ENCODE measurements at places on chromosomes 1 and 21.

DNA sequence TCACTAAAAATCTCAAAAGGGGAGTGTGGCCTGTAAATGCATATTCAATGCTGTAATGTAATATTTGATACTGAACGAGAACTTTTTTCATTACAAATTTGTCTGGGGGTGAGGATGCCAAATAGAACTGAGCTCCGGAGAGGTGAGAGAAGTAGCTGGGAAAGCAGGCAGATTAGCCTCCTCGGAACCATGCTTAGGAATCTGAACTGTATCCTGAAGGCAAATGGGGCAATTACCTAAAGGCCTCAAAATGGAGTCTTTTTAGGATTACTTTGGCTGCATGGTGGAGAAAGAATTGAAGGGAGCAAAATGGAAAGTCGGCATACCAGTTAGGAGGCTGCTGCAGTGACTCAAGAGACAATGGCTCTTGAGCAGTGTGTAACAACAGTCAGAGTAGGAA, 178.8 kb downstream of the CDC7 start:
- no peak for DNase-seq

- no peak for DNase-seq
Observed at GRCh38 chr1:231666220-231666936, 39.8 kb downstream of the DISC1 start.

DNA sequence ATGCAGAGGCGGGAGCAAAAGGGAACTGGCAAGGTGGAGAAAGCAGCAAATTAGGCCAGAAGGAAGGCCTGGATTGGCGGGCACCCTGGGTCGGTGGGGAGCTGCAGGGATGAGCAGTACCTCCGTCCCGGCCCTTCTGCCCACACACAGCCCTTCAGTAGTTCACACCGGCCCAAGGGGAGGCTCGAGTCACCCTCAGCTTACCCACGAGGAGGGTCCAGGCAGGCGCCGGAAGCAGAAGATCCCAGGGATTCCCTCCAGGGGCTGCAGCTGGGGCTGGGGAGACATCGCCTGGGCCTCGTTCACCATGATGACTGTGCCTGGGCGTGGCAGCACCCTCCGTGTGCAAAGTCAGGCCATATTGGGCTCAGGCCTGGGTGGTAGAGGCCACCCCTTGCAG, 190.0 kb downstream of the PRDM16 start:
- DNase-seq, result no peak

DNA sequence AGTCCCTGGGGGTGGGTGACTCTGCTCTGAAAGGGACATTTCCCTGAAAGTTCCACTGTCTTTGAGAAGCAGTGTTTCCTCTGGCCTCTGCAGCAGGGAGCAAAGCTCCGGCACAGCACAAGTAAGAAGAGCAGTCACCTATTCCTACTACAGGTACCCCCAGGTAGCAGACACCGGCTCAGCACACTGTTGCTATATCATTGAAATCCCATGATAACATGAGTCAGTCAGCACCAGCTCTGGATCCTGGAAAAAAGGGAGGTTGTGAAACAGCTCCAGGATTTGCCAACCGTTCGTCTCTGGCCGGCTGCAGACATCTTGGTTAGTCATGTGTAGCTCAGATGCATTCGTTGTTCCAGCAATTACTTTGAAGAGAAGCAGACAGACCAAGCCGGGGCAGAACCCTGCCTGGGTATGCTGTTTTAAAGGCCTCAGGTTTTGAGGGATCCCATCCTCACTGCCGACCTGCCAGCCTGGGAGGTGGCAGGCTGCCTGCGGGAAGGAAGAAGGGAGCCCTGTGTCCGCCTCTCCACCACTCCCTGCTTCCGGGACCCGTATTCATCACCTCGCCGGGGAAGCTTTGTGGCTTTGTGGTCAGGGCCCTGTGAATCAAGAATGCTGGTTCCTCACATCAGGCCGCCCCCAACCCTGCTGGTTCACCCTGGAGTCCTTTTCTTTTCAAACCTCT, 139.2 kb downstream of the CLIC6 start:
- DNase-seq, result no peak

DNA sequence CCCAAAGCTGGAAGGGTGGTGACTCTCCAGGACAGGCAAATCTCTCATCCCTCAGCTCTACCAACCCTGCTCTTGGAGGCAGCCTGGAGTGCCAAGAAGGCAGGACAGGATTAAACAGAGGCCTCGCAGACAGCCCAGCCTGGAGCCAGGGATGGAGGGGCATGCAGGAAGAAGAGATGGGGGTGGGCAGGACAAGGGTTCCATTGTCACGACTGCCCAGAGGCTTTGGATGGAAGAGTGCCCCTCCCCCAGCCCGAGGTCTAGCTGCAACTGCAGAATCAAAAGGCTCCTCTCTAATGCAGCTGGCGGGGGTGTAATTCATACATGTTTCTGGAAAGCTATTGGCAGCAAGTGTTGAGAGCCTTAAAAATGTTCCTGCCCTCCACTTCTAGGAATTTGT, 8.8 kb downstream of the RAB7B start:
- DNase-seq, result no peak

- DNase-seq, result no peak
Observed at GRCh38 chr1:25795946-25796810, 3.8 kb upstream of the SELENON start.

DNA sequence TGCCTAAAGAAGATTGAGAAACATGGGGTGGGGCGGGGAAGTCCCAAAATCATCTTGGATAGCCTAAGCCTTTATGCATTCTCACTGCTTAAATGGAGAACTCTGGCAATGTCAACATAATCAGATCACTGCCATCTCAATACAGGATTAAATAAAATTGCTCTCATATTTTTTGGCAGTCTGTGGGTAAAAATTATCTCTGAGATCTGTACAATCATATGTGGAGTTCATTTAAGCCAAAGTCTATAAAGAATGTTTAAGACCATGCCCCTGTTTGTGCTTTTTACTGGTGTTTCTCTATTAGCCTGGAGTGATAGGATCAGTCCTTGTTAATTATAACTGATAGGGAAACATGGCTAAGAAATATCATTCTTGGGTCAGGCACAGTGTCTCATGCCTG, 136.3 kb downstream of the GPR52 start:
- DNase-seq, result no peak

DNA sequence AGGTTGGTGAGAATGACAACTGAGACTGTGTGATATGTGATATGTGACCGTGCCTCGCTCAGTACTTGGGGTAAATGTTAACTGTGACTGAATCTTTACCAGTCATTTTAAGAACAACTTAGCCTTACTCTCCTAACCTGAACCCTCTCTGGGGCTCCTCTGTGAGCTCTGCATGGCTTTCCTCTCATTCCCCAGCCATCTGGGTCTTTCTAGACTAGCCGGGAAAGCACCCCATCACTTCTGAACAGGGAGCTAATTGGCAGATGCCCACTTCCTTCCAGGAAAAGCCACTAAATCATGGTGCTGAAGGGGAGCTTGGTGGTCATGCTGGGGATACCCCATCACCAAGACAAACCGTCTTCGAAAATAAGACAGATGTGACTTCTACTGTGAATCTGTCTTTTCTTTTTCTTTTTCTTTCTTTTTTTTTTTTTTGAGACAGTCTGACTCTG, 16.5 kb upstream of the FOXO6 start:
- DNase-seq, result no peak

GRCh38 chr21:18917622-18918021, 514.0 kb upstream of the TMPRSS15 start:
- DNase-seq, result no peak

DNA sequence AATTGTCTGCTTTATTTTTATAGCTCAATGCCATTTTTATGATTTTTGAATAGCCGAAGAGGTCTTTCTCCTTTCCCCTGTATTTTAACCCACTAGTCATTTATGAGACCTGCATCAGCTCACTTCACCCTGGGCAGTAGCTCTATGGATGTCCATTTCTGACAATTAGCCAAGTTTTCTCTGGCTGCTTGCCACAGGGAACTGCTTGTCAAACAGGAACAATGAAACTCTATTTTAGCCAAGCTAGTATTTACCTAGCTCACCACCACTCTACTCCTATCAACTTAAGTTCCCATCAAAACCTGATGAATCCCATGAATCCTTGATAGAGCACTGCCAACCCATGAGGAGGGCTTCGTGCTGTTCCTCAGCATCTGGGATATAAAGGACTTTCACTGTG, 406.7 kb downstream of the RWDD3 start:
- no peak for DNase-seq

GRCh38 chr1:97351846-97352245, 569.0 kb downstream of the DPYD start:
- DNase-seq, result no peak

DNA sequence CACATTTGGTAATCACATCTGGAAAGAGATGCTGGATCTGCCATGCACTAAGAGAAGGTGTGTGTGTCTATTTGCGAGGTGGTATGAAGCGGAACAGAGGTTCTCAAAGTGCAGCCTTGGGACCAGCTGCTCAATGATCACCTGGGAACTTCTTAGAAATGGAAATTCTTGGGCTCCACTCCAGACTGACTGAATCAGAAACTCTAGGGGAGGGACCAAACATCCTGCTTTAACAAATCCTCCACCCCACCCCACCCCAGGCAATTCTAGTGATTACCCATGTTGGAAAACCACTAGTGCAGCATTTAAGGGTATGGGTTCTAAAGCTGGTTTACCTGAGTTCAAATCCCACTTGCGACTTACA, 143.9 kb upstream of the JUN start:
- no peak for DNase-seq

DNA sequence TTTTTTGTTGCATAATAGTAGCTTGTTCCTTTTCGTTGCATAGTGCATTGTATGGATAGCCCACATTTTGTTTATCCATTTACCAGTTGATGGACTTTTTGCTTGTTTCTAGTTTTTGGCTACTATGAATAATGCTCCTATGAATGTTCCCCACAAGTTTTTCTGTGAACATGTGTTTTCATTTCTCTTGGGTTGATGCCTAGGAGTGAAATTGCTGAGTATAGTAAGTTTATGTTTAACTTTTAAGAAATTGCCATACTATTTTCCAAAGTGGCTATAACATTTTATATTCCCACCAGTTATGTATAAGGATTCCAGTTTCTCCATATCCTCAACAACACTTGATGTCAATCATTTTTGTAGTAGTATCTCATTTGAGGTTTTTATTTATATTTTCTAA, 84.8 kb upstream of the CACYBP start:
- no peak for DNase-seq

GRCh38 chr1:172472495-172472894, 28.6 kb upstream of the PIGC start:
- no peak for DNase-seq

DNA sequence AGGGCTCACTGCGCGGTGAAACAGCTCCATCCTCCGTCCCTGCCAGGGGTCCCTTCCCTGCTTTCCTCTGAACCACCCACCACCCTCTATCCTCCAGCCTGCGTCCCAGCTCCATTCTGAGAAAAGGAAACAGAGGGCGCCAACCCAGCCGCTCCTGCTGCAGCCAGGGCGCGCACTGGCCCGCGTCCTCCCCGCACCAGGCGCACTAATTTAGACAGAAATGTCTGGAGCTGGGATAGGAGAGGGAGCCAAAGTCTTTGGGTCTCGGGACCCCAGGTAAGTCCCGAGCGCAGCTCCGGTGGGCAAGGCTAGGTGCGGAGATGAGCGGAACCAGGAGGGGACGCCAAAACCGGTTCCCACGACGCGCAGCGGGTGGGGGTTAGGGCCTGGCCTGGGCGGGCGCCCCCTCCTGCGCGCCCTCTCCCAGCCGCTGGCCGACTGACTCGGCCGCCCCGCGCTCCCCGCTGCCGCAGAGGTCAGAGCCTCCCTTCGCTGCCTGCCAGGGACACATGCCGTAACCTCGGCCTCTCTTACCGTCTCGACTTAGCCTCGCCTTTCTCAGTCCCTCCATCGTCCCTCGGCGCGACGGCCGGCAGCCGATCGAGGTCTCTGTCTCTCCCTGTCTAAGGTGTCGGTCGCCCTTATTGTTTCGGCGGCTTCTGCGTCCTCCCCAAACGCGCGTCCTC, 2.0 kb downstream of the CAMK2N1 start:
- DNase-seq, result no peak

GRCh38 chr1:162004441-162004950, 19.2 kb downstream of the OLFML2B start:
- no peak for DNase-seq

DNA sequence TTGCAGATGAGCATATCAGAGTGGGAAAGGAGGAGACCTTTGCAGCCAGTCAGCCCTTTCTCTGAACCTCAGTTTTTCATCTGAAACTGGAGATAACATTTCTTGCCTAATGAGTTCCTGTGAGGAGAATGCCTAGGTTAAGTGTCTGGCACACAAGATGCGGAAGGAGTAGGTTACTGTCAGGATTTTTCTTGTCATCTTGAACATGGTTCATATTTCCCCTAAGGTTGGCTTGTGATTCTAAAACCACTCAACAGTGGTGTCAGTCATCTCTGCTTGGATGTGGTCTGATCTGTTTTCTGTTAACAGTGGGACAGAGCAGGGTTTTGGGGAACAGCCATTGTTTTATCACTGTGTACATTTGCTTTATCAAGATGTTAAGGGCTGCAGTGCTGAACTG, 70.6 kb downstream of the TGFB2 start:
- DNase-seq, result no peak

GRCh38 chr1:210143465-210144062, 89.0 kb upstream of the SERTAD4 start:
- no peak for DNase-seq

GRCh38 chr1:17791480-17791879, 36.3 kb downstream of the ACTL8 start:
- DNase-seq, result no peak

DNA sequence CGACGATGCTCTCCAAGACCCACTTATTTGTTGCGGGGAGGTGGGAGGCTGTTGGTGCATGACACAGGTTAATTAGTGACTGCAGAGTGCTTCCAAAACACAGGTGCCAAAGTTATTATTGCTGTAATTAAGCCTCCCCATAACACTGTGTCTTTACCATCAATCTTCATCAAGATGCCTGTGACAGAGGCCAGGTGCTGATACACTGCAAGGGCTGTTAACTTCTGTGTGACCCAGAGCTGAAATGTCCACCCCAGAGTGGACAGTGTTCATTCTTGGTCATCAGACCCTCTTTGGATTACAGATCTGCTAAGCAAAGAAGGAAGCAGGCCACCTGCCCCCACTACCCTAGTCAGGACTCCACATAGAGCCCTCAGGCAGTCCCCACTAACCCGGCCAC, 55.5 kb downstream of the CAPN8 start:
- DNase-seq, result no peak

- DNase-seq, result no peak
Observed at GRCh38 chr21:17598437-17598836, 14.3 kb downstream of the BTG3 start.

- DNase-seq, result no peak
Observed at GRCh38 chr1:109133815-109134214, 19.9 kb downstream of the ELAPOR1 start.

- DNase-seq, result no peak
Observed at GRCh38 chr1:174191349-174191862, 32.1 kb downstream of the RABGAP1L start.

DNA sequence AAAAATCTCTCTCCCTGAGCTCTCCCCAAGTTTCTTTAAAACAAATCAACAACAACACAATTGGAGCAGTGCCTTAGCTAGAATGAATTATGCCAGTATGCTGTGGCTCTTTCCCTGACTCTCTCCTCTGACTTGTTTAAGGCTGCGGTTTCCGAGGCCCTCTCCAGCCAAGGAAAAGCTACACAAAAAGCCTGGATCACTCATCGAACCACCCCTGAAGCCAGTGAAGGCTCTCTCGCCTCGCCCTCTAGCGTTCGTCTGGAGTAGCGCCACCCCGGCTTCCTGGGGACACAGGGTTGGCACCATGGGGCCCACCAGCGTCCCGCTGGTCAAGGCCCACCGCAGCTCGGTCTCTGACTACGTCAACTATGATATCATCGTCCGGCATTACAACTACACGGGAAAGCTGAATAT, 1.9 kb downstream of the S1PR1 start:
- DNase-seq, result no peak

GRCh38 chr1:43708002-43708410, 670 bp downstream of the ST3GAL3 start:
- no peak for DNase-seq

- DNase-seq, result no peak
Observed at GRCh38 chr21:15309721-15310120, 244.9 kb upstream of the NRIP1 start.

Data from GM18507 (cell line).